Activated T-cell treated with anti-CD3 and anti-CD28 coated beads for 1 hour (primary cell): ENCODE measurements at places on chromosomes 5 and 9.

GRCh38 chr9:3929345-3930047 lies 370.4 kb downstream of the GLIS3 start:
- no peak for DNase-seq

- no peak for DNase-seq
Observed at GRCh38 chr9:69443178-69443577, 118.2 kb downstream of the ENTREP1 start.

- no peak for DNase-seq
Observed at GRCh38 chr5:64015824-64016223, 53.6 kb upstream of the HTR1A start.

DNA sequence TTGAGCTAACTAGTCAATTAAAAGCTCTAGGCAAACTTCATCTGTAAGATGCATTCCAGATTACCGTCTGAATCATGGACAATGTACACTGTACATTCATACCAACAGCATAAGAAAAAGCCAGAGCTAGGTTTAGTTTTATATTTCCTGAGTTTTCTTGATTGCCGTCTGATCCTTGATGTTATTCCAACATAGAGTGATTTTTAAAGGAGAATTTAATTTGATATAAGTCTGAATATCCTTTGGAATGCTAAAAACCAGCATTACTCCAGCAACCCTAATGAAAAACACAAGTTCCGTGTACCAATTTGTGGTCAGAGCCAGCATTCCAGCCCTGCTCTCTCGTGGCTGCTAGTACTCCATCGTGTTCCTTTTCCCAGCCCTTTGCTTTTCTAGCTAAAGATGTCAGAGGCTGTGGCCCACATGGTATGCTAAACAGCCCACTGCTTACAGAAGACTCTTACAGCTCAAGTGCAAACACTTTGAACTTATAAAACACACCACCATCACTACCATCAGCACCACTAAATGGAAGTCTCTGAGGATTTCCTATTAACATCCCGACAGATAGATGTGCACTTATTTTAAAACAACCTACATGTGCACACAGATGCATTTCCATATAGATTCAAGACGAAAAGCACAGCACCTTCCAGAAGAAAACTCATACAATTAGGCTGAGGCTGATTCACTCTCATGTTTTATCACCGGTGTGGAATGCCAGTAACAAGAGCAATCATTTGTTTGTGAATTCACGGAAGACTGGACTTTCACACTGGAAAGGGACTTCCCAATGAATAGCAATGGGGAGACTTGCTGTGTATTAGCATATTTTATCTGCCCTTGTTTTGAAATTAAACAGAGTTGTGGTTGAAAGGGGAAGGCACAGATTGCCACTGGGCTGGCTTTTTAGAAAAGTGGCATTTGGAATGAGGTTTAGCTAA lies 246.9 kb upstream of the GAS1 start:
- DNase-seq: no peak
